ENCODE measurements at places on chromosomes 4 and X.

DNA sequence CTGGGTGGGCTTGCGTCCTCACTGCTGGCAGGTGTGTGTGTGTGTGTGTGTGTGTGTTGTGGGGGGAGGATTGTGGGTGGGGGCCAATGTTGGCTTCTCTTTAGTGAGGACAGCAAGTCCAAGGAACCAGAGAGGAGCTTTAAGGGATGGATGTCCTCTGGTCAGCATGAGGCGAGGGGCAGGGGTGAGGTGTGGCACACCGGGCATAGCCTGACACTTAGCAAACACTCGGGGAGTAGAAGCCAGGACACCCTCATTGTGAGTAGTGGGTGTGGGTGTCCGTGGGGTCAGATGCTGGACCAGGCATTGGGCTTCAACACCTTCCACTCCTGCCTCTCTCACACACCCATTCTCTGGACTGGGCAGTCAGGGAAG, 2.8 kb downstream of the SORCS2 start:
- no peak for DNase-seq

DNA sequence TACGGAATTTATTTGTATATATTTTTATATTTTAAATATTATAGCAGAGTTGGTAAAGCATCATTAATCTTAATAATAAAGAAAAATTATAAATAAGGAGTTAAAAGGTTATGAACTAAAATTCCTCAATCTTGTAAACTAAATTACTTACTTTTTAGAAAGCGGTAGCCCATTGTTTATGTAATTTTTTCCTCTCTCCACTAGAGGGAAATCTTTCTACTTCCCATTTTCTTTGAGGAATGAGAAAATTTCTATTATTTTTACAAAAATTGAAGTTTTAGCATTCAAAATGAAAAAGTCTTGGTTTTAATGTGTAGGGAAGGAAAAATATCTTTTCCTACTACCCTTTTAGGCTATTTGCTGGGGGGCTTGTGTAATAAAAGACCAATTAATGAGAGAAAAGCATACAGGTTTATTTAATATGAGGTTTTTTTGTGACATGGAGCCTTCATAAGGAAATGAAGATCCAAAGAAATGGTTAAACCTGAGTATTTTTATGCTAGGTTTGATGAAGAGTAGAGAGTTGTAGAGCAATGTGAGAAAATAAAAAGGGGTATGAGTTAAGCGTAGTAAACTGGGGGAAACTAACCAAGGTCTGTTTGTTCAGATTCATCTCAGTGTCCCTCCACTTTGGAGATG, 68.7 kb upstream of the ADAD1 start:
- no peak for DNase-seq

- no peak for DNase-seq
Measured at GRCh38 chrX:11437642-11438379, 144.6 kb downstream of the AMELX start.

DNA sequence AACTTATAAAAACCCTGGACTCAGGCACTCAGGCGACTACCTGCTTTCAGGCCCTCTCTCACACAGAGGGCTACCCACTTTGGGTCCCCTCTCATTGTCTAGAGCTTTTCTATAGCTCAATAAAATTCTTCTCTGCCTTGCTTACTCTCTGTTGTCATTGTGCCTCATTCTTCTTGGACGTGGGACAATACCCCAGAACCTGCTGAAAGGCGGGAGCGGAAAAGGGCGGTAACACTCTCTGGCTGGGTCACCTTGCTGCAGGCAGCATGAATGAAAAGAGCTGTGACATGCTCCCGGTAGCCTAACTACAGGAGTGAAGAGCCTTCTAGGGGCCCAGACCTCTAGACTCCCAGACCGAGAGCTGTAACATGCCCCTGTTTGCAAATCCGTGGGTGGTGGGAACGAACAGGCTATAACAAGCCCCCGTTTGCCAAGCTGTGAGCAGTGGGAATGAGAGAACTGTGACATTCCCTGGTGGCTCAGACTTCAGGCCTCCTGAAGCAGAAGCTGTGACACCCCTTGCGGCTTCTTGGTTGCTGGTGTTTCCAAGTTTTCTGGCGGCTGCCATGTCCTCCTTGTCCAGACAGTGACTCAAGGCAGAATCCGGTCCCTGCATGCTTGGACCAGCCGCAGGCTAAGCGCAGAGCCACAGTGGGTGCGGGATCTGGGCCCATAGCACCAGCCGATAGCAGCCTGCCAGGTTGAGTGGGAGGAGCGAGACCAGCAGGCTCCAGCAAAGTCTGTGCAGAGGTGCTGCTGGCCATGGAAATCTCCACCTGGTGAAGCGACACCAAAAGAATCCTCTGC, 684.6 kb downstream of the ARAP2 start:
- DNase-seq: no peak

GRCh38 chr4:45350438-45350837, 624.1 kb upstream of the GNPDA2 start:
- DNase-seq: no peak

GRCh38 chr4:76745240-76745639, 152.7 kb downstream of the SOWAHB start:
- DNase-seq: no peak

DNA sequence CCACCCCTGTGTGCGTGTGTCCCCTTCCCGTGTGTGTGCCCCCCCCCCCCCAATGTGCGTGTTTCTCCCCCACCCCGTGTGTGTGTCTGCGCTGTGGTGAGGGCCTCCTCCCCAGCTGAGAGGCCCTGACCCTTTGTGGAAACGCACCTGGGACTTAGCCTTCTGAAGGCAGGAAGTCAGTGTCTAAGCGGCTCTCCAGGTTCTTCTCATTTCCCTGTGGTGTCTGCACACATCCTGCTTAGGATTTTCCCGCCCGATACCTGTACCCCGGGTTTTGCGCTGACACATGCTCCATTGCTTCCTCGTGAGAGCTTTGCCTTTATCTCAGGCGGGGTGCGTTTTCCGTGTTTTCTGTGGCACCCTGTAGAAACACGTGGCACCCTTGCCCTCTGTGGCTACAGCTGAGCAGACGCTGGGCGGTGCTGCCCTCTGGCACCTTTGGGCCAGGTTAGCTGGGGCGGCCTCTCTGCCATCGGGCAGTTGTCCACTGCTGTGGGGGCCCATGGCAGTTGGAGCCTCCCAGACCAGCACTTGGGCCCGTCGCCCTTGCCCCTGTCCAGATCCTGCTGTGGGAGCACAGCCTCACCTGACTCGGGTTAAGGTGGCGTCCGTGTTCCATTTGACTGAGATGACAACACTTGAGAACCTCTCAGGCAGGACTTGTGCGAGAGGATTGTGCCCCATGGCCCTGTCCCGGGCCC, 26.3 kb downstream of the MAEA start:
- DNase-seq: no peak

- DNase-seq: no peak
Measured at GRCh38 chr4:172497321-172497720, 671.3 kb upstream of the GALNT7 start.

- DNase-seq: no peak
Measured at GRCh38 chr4:153919667-153920066, 130.8 kb upstream of the SFRP2 start.

- no peak for DNase-seq
Measured at GRCh38 chr4:36123906-36124305, 120.4 kb downstream of the ARAP2 start.

DNA sequence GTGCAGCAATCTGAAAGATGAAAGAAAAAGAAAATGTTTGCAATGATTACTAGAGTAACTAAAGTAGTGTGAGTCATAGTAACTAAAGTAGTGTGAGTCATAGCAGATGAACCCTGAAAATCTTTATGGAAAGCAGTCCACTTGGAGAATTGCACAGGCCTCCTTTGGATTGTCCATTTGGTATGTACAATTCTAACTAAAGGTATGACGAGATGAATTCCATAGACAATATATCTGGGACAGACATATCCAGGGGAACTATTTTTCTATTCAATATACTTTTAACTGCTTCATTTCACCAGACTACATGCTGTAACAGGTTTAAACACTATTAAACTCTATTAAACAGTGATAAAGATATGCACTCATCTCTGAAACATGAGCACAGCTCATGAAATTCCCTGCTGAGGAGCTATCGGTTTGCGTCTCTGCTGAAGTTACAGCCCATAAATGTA, 798.7 kb downstream of the PCDH7 start:
- DNase-seq: no peak

GRCh38 chr4:182189103-182189878, 53.9 kb upstream of the TENM3 start:
- no peak for DNase-seq

- no peak for DNase-seq
Measured at GRCh38 chr4:130705023-130705422, 1609.1 kb downstream of the C4orf33 start.

DNA sequence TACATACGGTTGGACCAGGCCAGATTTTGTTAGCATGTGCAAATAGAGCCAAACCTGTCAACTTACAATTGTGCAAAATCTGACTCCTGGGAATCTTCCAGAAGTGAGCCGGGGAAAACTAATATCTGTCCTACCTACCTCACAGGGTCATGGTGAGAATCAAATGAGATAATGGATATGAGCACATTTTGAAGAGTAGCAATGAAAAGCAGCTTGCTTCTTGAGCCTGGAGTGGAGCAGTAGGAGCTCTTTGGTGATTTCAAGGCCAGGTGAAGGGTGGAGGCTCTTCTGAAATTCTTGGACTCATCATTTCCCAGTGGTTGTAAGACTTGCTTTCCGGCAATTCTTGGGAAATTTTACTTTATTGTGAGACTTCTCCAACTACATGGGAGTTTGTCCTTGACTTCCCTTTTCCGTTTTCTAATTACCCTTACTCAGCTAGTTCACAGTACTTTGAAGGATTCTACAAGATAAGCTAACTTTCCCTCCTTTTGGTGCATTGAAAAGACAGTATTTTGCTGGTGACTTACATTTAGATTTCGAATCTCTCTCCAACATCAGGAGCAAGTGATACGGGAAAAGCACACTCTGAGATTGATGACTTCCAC, 12.2 kb downstream of the PLAC1 start:
- no peak for DNase-seq

DNA sequence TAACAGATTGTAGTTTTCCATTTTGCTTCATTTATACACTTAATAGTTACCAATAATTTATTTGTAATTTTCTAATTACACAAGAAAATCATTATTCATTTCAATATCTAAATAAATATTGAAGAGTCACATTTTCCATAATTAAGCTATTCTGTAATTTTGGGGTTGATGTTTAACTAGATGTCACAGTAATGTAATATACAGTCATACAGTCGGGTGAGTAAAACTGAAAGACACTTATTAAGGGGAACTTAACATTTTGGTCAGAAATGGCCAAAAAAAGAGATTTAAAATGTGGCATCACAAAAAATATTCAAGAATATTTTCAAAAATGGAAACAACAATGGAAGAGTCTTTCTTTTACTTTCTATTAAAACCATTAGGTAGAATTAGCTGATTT, 1080.3 kb downstream of the ARAP2 start:
- no peak for DNase-seq

GRCh38 chr4:173192375-173193162, 24.0 kb downstream of the GALNT7 start:
- DNase-seq: no peak

Data from activated T-helper 9 cell treated with anti-CD3 and anti-CD28 coated beads, Interleukin-2, amount 50 U/mL, for 16 hours (primary cell).